CD4-positive, alpha-beta T cell treated with Interleukin-12 subunit alpha and Interleukin-12 subunit beta, for 1 hour (primary cell): ENCODE measurements at places on chromosomes 5 and 9.

DNA sequence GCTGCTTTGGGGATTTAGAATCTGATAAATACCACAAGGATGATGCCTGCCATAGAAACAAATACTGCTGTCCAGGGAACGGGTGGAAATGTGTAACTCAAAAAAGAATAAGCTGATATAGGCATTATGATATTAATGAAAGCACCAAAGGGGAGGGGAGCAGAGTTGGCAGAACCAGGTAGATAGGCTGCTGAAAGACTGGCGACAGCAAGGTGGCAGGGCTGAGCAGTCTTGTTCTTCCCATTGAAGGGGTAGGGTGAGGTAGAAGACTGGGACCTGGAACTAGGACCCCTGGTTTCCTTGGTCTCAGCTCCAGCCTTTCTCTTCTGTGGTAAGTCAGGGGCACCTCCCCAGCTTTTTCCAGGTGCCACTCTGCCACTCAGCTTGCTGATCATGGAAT lies 31.4 kb upstream of the TMOD1 start:
- no peak for DNase-seq

DNA sequence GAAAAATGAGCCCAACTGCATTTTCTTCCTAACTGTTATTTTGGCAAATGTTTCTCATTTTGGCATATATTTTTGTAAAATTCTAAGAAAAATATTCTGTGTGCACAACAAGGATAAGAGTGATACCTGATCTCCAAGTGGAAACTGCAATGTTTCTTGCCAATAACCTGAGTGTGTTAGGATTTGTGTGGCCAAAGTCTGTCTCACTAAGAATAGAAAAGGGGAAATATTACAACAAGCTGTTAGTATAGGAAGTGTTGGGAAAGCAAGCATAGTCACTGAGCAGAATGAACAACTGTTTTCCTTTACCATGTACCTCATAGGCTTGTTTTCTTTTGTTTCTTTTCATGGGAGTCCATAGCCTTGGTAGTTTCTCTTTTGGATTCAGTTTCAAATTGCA lies 624.2 kb downstream of the MTRR start:
- no peak for DNase-seq

DNA sequence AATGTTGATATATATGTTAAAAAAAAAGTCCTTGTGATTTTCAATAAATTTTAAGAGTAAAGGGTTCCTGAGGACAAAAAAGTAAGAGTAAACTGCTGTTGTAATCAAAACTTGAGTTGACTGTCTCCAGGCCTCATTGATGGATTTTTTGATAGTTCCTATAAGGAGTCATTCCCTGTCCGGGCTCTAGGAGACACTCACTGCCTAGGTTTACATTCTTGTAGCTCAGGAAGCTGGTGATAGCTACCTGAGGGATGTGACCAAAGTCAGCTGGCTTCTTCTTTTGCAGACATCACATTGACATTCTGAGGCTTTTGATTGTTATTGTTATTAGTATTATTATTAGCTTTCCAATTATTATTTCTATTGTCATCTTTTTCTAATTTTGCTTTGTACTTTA lies 116.5 kb upstream of the FBXL7 start:
- no peak for DNase-seq

DNA sequence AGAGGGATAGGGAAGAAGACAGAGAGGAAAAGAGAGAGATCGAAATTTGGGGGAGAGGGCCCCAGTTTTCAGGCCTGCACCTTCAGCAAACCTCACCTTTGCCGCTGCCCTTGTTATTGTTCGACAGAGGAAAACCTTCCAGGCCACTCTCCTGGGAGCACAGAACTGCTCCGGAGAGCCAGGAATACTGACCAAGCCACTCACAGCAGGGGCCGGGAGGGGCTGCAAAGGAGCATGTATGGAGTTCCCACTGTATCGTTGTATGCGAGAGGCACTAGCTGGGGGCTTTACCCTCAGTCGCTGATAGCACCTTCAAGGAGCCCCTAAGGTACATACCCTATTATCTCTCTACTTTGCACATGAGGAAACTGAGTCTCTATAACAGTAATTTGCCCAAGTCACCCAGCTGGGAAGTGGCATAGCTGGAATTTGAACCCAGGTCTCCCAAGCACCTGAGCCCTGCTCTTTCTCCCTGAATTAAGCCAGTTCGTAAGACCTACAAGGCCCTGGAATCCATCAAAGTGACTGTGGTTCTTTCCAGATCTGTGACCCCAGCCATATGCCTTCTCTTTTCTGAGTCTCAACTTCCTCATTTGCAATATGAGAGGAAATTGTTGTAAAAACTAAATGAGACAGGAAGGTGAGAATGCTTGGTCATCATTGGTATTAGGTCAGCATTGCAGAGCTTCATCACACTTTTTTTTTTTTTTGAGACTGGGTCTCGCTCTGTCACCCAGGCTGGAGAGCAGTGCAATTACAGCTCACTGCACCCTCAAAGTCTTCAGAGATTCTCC lies 21.0 kb upstream of the FOXE1 start:
- no peak for DNase-seq

- no peak for DNase-seq
Measured at GRCh38 chr9:22169243-22169642, 160.1 kb upstream of the CDKN2B start.

DNA sequence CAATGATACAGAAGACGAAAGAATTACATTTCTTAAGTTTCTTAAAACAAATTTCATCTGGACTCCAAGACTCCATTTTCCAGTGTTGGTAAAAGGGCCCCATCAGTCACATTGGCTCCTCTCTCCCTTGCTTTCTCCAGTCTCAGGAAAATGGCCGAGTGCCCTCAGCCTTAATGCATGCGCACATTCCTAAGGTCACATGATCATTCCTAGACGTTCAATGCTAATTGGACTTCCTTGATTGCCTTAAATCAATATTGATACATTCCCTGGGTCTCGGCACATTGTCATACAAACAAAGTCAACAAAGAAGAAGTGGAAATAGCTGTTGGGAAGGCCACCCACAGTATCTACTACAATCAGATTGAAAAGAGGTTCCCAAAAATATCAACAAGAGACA lies 413.6 kb upstream of the GRAMD2B start:
- DNase-seq, result no peak

DNA sequence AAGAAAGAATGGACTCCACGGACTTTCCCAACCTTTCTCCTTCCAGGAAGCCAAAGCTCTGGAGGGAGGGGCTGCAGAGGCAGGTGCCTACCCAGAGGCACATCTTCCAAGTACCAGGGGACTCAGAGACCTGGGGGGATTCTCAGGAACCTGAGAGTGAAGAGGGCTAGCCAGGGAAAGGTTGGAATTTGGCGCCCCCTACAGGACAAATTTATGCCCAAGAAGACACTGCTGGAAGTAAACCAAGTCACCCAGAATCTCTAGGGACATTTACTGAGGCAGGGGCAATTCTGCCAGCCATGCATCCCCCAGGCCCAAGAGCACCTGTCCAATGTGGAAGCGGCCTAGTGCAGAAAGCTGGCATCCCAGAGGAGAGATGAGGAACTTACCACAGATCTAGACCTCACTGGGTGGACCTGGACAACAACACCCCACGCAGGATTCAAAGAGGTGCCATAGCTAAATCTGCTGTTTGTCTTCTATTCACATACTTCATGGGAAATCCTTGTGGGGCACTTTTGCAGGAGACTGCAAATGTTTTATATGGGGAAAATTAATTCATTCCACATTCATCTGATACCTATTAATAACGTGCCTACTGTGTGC lies 25.9 kb upstream of the IDNK start:
- peak; percentile 31 for DNase-seq

GRCh38 chr5:89706731-89707130 lies 702.8 kb downstream of the CETN3 start:
- DNase-seq, result no peak

- peak; percentile 75 for DNase-seq
Measured at GRCh38 chr5:146965761-146966659, 87.5 kb upstream of the PPP2R2B start.

DNA sequence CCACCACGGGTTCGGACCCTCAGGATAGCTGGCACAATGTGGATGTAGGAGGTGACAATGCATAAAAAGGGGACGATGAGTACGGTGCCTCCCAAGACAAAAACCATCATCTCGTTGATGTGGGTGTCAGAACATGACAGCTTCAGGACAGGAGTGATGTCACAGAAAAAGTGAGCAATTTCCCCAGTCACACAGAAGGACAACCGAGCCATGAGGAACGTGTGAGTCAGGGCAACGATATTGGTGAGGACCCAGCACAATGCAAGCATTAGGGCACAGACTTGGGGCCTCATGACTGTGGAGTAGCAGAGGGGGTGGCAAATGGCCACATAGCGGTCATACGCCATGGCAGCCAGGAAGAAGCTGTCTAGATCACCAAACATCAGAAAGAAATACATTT lies 491 bp downstream of the OR1N1 start:
- no peak for DNase-seq

DNA sequence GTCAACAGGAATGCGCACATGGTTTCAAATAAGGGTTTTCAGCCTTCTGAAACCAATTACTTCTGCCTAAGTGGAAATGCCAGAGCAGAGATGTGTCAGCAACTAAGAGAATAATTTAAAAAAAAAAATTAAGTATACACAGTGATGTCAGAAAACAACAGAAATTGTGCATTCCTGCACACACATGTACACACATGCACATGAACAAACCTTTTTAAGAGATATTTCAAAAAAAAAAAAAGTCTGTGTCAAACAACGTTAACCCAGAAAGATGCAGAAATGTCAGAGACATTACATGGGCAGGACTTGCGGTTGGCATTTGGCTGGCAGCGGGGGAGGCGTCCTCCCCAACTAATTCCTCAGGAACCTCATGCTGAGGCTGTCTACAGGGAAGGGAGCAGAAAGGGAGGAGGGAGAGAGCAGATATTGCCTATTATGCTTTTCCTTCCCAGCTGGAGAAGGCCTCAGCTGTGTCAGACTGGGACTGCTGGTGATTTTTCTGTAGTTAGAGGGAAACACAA lies 536.9 kb upstream of the WWC1 start:
- DNase-seq, result no peak

DNA sequence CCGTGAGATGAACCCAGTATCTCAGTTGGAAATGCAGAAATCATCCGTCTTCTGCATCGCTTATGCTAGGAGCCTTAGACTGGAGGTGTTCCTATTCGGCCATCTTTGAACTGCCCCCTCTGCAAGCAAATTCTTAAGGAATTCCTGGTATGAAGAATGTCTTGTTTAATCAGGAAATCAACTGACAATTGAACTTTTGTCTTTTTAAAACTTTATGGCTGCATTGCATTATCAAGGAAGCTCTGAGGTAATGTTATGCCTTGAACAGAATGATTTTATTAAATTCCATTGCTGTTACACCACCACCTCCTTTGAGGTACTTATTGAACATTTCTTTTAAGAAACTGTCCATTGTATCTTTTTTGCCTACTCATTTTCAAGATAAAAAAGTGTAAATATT lies 1915.7 kb upstream of the CDH9 start:
- DNase-seq, result no peak

DNA sequence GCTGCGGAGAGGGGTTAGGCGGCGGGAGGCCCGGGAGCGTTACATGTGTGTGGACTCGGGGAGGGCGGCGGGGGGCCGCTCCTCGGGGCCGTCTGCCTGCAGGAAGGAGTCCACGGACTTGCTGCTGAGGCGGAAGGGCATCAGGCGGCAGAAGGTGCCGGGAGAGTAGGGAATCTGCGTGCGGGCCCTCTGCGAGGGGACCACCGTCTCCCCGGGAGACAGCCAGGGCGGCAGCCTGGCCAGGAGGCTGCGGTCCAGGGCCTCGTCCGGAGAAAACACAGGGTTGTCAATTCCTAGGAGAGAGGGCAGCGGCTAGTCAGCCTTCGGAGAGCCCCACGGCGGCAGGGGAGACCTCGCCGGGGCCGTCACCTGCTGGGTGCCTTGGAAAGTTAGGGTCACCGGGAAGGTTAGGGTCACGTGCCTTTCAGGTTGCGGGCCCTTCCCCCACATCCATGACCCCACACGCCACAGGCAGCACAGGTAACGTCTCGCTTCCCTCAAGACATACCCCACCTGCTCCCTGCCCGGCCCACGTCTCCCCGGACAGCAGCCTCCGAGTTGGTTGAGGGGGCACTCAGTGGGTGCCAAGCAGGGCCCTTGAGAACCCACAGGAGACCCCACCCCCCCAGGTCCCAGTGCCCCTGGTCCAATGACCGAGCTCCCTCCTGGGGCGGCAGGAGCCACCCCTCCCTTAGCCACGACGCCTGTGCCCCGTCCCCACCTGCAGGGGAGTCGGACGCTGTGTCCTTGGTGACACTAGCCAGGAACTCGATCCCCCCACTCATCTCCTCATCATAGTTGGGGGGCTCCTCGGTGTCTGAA lies 32.1 kb downstream of the EXOC3 start:
- DNase-seq, result no peak

GRCh38 chr5:91365498-91365897 lies 17.6 kb downstream of the ARRDC3 start:
- DNase-seq, result no peak

GRCh38 chr9:115923903-115924668 lies 229.5 kb upstream of the PAPPA start:
- no peak for DNase-seq

GRCh38 chr5:172678902-172679301 lies 37.8 kb downstream of the NEURL1B start:
- no peak for DNase-seq

- DNase-seq, result no peak
Measured at GRCh38 chr9:38434853-38435252, 10.6 kb upstream of the IGFBPL1 start.
